ENCODE measurements at places on chromosomes 12 and 14.
A peak's percentile ranks its signal among the peaks of the same experiment; 100 is the strongest.

DNA sequence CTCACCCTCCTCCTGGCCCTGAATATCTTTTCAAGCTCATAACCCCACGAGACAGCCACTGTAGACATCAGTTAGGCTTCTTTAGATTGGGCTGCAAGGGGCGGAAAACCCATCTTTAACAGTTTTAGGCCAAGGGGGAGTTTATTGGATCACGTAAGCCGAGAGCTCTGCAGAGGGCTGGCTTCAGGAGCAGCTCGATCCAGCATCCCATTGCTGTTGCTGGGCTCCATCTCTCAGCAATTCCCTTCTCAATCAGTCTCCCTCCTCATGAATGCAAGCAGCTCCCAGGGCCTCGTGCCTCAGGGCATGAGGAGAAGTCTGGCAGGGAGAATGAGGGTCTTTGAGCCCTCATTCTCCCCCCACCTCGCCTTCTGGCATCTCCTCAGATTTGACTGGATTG is 59.4 kb downstream of the ADGRD1 start:
- DNase-seq, result no peak

GRCh38 chr14:41607304-41607775 is 664 bp downstream of the LRFN5 start:
- DNase-seq, result no peak

DNA sequence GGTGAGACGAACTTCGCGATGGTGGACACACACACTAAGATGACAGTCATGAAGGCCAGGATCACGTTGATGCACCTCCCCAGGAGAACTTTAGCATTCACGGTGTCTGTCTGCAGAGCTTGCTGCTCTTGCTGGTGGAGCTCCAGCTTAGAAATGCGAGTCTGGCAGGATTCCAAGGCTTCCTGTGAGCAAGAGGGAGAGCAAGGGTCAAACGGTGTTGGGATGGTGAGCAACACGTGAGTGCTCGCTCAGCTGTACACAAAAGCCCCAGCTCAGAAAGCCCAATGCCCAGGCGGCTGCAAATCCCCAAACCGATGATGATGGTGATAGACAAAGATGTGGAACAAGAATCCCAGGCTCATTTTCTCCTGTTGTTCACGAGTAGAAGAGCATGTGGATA is 78.8 kb downstream of the TMCC3 start:
- no peak for DNase-seq

DNA sequence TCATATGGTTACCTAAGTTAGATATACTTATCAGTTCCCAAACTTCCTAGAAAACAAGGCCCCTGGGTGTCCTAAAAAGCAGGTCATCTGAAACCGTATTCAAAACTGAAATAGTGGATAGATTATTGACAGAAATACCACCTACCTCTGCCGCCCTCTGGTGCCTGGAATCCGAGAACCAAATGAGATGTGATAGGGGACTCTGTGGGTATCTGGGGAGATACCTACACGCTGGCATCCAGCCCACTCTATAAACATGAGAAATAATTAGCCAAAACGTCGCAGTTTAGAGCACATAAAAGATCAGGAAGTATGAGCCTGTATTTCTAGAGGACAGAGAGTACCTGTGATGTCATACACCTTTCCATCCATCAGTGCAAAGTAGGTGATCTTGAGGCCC is 4.4 kb downstream of the ORMDL2 start:
- DNase-seq, result no peak

DNA sequence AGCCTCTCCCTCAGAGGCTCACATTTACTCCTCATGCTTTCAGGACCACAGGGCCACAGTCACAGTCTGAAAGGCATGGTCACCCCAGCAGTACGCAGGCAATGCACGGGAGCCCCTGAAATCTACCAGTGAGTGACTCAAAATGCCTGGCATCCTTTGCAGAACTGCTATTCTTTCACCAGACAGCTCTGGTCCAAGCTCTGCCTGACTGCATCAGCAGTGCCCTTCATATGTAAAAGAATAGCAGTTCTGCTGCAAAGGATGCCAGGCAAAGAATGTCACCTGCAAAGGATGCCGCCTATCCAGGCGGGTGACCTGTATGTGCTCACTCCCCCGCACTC is 38.5 kb downstream of the LGMN start:
- DNase-seq, result no peak

DNA sequence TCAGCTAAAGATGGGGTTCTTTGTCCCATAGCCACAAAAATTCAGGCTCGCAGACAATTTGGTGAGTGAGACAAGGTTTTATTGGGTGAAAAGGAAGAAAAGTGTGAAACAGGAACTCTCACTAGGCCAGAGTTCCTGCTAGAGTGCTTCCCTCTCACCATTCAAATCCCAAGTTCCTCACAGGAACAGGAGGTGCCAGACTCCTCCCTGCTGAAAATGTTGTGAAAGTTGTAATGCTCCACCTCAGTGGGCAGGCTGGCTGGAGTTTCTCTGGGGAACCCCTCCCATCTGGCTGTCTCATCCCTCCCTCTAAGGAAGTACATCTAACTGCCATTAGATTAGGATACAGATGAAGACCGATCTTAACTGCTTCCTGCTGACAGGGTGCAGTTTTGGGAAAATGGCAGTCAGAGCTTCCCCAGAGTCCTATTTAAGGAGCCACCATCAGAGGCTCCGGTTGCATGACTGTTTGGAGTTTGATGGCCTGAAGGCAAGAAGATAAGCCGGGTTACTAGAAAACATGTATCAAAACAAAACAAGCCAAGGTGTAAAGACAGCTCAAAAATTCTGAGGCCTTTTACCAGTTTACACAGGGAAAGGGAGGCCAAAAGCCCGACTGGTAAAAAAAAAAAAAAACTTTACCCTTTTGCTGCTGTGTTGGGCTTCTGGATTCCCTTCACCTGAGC is 127.6 kb downstream of the FSCB start:
- no peak for DNase-seq

- DNase-seq, result no peak
Observed at GRCh38 chr14:45095143-45095542, 11.2 kb downstream of the PRPF39 start.

GRCh38 chr12:21509768-21510167 is 8.2 kb downstream of the GOLT1B start:
- DNase-seq, result no peak

DNA sequence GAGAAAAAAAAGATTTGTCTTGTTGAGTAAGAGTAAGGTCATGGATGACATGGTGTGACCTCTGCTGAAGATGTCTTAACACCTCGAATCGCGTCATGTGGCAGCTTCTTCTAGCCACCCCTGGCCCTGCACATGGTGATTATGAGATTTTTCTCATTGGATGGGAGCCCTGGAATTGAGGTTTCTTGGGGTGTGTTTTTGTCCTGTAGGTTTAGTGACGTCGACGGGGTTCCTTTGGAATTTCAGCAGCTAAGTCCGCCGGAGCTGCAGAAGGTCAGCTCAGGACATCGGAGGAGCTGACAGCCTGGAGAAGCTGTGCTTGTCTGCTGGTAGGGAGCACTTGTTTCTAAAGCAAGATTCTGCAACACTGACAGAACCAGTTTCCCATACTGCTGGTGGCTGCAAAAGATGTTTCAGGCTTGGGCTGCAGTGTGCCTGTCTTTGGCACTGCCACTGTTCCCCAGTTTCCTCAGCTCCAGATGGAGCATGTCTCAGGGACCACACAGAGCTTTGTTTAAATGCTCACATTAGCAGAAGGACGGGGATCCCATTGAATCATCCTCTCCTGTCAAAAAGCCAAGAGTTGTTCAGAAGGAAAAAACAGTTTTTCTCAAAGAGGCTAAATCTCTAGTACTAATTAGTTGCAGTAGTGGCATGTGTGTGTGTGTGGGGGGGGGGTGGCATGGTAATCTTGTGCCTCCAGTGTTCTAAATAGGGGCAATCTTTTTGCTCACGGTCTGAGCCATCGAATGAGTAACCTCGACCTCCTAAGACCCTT is 5.2 kb upstream of the FOS start:
- DNase-seq, result no peak

GRCh38 chr14:97250931-97251330 is 453.7 kb downstream of the VRK1 start:
- DNase-seq, result no peak

DNA sequence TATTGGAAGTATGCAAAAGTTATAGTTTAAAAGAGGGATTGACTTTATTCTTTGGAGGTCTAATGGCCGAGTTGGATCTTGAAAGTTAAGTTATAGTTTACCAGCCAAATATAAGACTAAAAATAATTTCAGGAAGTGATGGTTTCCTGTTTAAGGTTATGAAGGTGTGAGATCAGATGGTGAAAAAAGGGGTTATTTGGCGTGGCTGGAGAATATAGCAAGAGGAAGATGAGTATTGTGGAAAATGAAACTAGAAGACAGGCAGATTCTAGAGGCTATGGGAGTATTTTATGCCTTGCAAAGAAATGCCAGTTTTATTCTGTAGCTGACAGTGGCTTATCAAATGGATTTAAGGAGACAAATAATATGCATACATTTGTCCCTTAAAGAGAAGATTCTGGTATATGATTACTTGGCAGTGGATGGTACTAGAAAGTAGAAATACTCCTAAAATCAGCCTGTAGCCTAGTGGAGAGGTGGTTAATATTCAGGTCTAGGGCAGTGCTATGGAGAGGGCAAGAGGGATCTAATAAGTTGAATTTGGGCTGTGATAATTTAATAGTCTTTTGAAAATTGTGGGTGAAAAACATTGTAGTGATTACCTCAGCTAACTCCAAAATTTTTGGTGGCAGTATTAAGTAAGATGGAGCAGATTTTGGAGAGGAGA is 1091.8 kb upstream of the ATXN7L3B start:
- DNase-seq, result no peak

DNA sequence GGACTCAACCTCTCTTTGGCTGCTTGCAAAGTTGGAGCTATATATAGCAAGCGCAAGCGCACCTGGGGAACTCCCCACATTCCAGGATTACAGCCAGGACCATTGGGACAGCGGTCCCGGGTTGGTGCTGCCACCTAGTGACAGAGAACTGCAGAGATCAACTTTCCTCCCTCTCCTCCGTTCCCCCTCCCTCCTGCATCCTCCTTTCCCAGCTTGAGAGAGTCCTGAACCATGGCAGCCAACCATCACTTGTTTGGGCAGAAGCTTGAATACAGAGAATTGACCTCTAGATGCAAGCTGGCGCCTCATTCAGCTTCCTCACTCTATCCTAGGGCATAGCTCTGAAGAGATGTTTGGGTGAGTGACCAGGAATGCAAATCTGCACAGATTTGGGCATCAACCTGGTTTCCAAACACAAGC is 17.4 kb upstream of the FLVCR2 start:
- DNase-seq, result peak; percentile 42

DNA sequence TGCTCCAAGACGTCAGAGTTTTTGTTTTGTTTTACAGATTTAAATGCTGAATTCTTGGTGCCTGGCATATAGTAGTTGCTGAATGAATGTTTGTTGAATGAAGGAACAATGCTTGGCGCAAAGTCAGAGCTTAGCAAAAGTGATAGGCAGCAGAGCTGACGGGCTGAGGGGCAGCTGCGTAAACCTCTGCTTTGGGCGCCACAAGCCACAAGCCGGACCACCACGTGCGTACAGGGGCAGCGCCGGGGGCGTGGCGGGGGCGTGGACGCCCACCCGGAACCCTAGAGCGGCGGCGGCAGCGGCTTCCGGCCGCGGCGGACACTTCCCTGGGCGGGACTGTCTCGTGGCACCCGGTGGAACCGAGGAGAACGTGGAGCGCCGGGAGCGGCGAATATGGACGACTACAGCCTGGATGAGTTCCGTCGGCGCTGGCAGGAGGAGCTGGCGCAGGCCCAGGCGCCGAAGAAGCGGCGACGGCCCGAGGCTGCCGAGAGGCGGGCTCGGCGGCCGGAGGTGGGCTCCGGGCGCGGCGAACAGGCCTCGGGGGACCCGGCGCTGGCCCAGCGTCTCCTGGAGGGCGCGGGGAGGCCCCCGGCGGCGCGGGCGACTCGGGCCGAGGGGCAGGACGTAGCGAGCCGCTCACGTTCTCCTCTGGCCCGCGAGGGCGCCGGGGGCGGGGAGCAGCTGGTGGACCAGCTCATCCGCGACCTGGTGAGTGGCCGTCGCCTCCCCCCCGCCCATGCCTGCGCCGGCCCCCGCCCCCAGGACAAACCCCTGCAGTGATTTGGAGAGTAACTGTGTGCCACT is at the start of gene FBXW8:
TSS of gene FBXW8 (plus strand) at position 306 of the 807 bp plus-strand sequence. CDS start at position 394, 88 bp downstream.
- peak; percentile 50 for DNase-seq

GRCh38 chr12:62003226-62003625 is 257.0 kb upstream of the USP15 start:
- no peak for DNase-seq

DNA sequence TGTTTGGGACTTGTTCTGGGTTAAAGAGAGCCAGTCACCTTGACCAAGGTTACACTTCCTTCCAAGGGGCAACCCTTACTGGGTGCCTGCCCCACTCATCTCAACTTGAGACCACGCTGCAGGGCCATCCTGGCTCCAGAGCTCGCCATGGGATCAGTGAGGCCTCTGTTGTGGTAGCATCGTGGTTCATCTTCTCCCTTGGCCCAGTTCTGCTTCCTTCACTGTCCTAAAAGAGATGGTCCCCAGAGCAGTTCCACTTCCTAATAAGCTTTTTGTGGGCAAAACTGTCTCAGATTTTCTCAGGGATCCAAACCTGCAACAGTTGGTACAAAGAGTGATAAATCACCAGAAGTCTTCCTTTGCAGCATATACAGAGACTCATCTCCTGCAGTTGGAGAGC is 165.9 kb upstream of the TMEM260 start:
- no peak for DNase-seq

DNA sequence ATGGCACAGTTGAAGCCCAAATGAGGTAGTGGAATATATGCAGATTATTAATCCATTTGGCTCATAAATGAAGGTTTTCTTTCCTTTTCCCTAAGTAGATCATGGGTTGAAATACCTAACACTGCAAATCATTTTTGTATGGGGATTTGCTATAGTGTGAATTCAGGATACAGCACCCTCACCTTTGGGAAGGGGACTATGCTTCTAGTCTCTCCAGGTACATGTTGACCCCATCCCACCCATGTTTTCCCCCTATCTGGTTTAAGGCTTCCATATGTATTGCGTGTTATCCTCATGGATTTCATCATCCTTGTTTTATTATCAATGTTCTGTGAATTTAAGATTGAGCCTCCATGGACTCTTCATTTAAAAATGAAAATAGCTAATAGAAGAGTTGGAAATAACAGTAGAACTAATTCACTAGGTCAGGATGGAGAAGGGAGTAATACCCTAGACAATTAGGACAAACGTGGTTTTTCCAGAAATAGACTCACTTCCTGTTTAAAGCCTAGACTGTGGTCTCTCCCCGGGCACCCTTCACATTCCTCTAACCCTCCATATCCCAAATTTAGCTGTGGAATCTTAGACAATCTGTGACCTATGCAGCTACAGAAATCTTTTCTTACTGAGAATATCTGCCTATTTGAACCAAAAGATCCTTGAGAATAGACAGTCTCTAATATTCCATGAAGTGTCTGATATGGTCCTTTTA is 56.5 kb downstream of the DAD1 start:
- no peak for DNase-seq

GRCh38 chr14:88802596-88802995 is 9.8 kb upstream of the EML5 start:
- DNase-seq, result no peak
